ENCODE measurements at places on chromosomes 3 and 15.

- DNase-seq = no peak
Observed at GRCh38 chr3:117786349-117786748, 1076.8 kb downstream of the TUSC7 start.

GRCh38 chr3:88807491-88808105, 299.8 kb upstream of the EPHA3 start:
- DNase-seq = no peak

DNA sequence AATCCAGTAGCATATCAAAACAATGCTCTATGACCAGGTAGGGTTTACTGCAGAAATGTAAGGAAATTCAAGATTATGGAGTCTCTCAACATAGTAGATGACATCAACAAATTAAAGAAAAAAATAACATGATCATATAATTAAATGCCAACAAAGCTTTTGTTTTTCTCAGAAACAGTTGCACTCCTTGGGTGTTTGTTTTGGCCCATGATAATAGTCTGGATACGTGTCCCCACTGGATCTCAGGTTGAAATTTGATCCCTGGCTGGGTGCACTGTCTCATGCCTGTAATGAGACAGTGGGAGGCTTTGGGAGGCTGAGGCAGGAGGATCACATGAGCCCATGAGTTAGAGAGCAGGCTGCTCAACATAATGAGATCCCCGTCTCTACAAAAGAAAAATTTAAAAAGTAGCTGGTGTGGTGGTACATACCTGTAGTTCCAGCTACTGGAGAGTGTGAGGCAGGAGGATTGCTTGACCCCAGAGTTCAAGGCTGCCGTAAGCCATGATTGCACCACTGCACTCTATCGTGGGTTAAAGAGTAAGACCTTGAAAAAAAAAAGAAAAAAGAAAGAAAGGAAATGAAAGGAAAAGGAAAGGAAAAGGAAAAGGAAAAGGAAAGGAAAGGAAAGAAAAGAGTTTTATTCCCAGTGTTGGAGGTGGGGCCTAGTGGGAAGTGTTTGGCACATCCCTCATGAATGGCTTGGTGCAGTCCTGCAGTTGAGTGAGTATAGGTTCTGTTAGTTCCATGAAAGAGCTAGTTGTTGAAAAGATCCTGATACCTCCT, 53.3 kb upstream of the FOXB1 start:
- no peak for DNase-seq

DNA sequence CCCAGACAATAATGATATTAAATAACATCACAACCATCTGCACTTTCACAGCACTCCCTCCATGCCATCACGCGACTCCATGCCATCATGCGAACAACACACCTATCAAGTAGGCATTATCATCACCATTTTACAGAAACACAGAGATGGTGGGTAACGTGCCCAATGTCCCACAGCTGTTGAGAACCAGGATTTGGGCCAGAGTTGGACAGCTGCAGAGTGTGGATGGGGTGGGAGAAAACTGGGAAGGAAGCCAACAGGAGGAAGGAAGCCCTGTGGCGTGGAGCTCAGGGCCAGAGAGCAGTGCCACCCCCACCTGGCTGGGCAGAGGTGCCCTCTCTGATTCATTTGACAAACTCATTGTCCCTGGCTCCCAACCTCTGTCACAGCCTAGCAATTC, 29.0 kb downstream of the RBPMS2 start:
- DNase-seq = no peak

- no peak for DNase-seq
Observed at GRCh38 chr3:37493485-37494080, 319.2 kb upstream of the LRRFIP2 start.

- DNase-seq = no peak
Observed at GRCh38 chr15:44641651-44642050, 21.8 kb downstream of the SPG11 start.

GRCh38 chr3:185685231-185686035, 99.3 kb downstream of the SENP2 start:
- no peak for DNase-seq

DNA sequence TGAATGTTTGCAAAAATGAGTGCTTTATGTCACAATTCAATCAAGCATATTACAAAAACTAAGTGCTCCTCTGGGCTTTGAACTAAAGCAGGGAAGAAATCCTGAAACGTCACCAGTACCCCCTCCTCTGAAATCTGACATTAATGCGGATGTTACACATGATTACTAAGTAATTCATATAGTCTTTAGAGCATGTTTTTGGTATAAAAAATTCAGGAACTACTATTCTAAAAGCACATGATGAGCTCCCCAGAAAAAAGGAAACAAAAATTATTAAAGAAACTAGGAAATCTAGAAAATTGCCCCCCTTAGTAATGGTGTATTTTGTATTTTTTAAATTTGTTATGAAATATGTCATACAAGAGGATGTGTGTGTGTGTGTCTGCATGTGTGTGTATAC, 87.7 kb downstream of the MYO5A start:
- DNase-seq = no peak

GRCh38 chr3:186160691-186161243, 51.9 kb upstream of the ETV5 start:
- DNase-seq = no peak

DNA sequence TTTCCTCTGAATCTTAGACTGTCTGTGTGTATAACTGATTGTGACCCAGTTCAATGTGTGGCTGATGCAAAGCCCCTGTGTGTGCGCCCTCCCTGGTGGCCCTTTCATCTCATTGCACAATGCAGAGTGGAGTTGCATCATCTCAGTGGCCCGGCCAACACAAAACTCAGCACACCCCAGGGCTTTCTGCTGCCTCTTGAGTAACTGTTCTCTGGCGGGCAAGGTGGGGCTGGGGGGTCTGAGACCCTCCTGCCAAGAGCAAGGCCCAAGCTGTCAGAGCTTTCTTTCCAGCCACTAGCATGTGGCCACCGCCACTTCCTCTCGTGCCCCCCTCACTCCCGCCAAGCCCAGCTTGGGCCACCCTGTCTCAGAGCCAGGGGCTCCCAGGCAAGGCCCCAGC, 80.7 kb upstream of the ALDH1L1 start:
- no peak for DNase-seq

GRCh38 chr3:115885621-115886020, 262.3 kb downstream of the GAP43 start:
- no peak for DNase-seq

- no peak for DNase-seq
Observed at GRCh38 chr3:52005571-52005986, 9.9 kb upstream of the RPL29 start.

GRCh38 chr15:81945014-81945615, 100.7 kb downstream of the MEX3B start:
- no peak for DNase-seq

DNA sequence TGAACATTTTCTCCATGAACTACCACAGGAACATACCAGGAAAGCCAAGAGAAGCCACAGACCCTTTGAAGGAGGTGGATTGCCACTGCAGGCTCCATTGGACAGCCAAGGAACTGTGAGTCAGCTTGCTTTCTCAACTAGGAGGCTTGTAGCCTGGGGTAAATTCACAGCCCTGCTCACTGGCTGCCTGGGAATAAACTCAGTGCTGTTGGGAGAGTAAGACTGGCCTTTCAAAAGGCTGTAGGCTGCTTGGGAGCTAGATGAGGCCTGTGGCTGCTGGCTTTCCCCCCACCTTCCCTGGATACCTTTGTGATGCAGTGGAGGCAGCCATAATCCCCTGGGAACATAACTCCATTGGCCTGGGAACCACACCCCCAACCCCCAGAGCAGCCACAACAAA, 223.5 kb upstream of the RBMS3 start:
- DNase-seq = no peak

- DNase-seq = no peak
Observed at GRCh38 chr3:49359623-49360022, 1.5 kb upstream of the GPX1 start.

DNA sequence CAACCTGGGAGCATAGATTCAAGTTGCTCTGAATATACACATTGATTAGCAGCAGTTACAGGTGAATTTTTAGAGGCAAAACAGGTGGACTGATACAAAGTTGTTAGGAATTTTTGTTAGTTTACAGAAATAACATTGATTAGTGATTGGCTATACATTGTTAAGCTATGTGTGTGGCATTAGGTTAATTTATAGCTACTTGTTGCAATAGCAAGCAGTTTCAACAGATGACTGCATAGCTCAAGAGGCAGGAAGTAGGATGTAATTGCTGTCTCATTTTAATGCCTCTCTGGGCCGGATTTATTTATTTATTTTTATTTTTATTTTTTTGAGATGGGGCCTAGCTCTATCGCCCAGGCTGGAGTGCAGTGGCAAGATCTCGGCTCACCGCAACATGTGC, 99.7 kb downstream of the TCF12 start:
- DNase-seq = no peak

DNA sequence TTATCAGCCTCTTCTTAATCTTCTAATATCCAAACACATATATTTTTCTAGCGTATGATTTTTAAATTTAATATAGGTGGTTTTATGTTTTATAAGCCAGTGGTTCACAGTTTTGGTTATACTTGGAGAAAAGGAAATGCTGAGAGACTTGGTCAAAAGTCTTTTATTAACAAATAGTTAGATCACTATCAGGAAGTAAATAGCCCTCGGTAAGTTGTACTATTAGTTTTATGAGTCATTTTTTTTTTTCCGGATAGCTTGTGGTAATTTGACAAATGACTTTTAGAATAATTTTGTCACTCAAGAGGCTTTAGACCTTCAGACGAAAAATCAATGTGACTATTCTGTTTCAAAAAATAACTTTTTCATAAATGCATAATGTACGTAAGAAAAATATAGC, 232.2 kb upstream of the ROBO1 start:
- DNase-seq = no peak

GRCh38 chr3:48276911-48277641, 36.2 kb downstream of the ZNF589 start:
- no peak for DNase-seq

DNA sequence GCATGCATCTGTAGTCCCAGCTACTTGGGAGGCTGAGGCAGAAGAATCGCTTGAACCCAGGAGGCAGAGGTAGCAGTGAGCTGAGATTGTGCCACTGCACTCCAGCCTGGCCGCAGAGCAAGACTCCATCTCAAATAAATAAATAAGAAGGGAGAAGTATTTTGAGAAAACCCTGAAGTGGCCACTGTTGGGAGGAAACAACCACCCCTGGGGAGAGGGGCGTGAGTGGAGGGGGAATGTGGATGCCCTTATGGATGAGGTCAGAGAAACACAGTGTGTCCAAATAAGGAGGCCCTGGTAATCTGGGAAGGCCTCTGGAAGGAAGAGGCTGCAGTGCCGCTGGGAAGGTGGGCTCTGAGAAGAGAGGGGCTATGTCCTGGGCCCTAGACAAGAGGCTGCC, 4.2 kb upstream of the CPLX3 start:
- DNase-seq = no peak

- DNase-seq = no peak
Observed at GRCh38 chr15:43513550-43513949, 3.9 kb upstream of the MAP1A start.

DNA sequence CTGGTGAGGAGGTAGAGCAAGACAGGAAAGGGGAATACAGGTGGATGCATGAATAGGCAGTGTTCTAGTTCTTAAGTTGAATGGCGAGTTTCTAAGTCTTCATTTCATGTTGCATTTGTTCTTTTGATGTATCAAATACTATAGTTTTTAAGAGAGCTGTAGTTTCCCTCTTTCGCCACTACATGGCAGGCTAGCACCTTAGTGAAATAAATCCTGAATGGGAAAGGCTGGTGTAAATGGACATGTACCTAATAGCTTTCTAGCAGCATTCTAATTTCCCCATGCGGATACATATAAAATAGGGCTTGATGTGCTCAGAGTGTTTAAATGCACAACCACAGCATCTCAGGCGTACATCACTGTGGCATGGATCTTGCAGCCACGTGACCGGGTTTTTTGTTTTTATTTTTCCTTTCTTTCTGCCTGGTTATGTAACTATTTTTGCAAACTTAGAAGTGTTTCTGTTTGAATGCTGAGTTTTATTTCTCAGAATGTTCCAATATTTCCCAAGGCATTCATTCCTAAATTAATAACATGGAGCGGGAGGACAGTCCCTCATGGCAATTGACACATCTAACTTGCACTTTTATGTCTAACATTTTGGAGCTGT, 23.5 kb upstream of the CLN6 start:
- no peak for DNase-seq

GRCh38 chr3:86251781-86252180, 739.2 kb downstream of the VGLL3 start:
- no peak for DNase-seq

DNA sequence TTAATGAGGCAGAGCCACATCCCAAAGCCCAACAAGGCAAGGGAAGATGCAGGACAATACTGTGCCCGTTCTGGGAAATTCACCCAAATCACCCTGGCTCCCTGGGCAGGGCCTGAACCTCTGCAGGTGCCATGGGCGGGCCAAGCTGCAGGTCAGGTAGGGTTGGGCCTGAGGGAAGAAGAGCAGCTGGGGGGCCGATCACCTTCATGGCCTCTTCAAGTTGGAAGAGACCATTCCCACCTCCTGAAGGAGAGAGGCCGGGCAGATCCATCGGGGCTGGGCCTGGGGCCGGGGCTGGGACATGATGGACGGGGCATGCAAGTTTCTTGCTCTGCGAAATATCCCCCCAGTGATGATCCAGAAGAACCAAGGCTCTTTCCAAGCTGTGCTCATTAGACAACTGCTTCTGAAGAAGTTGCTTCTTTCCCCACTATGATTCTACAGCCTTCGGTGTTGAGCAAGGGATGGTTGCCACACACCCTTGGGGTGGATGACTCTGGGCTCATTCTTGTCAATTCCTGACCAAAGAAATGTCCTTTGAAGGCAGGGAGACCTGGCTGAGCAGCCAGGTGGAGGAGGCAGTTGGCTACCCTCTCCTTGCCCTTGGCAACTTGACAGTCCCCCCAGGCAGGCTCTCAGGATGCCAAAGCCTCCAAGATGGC, 38.2 kb downstream of the KLHL25 start:
- no peak for DNase-seq

GRCh38 chr3:77348244-77348855, 308.5 kb downstream of the ROBO2 start:
- no peak for DNase-seq

- no peak for DNase-seq
Observed at GRCh38 chr3:177960014-177960413, 576.2 kb upstream of the KCNMB2 start.

DNA sequence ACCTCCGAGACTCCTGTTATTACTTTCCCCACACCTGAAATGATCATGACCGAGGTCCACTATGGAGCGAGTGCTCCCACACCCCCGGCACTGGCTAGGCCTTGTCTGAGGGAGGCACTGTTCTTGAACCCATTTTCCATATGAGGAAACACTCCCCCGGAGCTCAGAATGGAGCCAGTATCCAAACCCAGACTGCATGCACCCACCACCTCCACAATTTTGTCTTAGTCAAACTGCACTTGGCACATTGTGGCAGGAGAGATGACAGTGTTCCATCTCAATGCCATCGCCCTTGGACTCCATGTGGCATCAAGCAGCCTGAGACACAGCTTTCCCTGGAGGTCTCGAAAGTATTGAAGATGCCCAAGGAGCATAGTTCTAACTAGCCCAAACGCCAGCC, 154.1 kb downstream of the NUP210 start:
- no peak for DNase-seq

- no peak for DNase-seq
Observed at GRCh38 chr3:176739159-176739558, 458.1 kb downstream of the TBL1XR1 start.

DNA sequence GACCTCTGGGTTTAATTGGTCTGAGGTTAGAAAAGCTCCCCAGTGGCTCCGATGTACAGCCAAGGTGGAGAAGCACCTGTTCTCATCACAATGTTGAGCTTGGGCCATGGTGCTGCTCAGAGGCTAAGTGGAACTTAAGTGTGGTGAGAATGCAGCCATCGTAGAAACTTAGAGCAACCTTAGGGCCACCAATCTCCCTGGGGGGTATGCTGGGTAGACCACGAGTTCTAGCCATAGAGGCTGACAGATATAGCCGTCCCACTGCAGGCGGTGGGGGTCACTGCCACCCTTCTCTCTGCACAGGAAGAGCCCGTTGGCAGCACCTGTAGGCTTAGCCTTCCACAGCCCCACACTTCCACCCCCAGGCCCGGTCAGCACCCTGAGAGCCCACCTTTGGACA, 38.0 kb downstream of the MGLL start:
- DNase-seq = no peak
